ENCODE measurements at places on chromosomes 13 and 19.

DNA sequence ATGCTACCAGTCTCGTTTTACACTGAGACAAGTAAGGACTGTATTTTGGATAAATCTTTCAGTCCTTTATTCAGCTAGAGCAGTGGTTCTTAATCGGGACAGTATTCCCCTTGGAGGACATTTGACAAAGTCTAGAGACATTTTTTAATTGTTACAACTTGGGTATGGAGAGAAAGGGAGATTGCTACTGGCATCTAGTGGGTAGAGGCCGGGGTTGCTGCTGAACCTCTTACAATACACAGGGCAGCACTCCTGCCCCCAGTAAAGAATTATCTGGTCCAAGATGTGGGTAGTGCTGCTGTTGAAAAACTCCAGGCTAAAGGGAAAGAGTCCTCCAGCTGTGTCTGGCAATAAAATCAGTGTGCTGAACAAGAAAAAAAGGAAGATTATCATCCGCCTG is 334.8 kb downstream of the SLC7A1 start:
- H3K36me3 ChIP-seq: no peaks in the 10 kb centered on the region
- no peak for DNase-seq
- H3K4me3 ChIP-seq: no peak overlapping the region
- no peaks in the 10 kb centered on the region for H3K4me1 ChIP-seq
- H3K27me3 ChIP-seq: no peaks in the 10 kb centered on the region
- no peak overlapping the region for H3K27ac ChIP-seq

DNA sequence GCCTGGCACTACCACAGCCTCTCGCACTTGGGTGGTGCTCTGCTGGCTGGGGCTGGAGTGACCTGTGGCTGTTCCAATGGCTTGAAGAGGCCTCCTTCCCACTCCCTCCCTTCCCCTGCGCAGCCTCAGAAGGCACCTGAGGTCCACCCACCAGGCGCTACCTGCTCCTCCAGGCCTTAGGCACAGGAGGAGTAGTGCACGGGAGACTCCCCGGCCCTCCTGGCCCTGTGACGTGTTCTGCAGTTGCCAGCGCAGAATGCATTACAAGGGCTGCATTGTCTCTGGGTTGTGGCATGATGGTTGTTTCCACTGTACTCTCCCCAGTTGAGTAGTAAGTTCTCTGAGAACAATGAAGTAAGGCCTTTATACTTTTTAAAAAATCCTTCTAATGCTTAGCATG is 128.6 kb downstream of the TEX29 start:
- H3K4me1 ChIP-seq: no peaks in the 10 kb centered on the region
- no peak overlapping the region for H3K27ac ChIP-seq
- H3K36me3 ChIP-seq: no peaks in the 10 kb centered on the region
- H3K4me3 ChIP-seq: no peak overlapping the region
- DNase-seq: no peak

GRCh38 chr13:56773148-56773547 is 367.6 kb upstream of the PRR20A start:
- H3K27ac ChIP-seq: no peak overlapping the region
- no peak overlapping the region for H3K4me3 ChIP-seq
- no peaks in the 10 kb centered on the region for H3K27me3 ChIP-seq
- DNase-seq: no peak

DNA sequence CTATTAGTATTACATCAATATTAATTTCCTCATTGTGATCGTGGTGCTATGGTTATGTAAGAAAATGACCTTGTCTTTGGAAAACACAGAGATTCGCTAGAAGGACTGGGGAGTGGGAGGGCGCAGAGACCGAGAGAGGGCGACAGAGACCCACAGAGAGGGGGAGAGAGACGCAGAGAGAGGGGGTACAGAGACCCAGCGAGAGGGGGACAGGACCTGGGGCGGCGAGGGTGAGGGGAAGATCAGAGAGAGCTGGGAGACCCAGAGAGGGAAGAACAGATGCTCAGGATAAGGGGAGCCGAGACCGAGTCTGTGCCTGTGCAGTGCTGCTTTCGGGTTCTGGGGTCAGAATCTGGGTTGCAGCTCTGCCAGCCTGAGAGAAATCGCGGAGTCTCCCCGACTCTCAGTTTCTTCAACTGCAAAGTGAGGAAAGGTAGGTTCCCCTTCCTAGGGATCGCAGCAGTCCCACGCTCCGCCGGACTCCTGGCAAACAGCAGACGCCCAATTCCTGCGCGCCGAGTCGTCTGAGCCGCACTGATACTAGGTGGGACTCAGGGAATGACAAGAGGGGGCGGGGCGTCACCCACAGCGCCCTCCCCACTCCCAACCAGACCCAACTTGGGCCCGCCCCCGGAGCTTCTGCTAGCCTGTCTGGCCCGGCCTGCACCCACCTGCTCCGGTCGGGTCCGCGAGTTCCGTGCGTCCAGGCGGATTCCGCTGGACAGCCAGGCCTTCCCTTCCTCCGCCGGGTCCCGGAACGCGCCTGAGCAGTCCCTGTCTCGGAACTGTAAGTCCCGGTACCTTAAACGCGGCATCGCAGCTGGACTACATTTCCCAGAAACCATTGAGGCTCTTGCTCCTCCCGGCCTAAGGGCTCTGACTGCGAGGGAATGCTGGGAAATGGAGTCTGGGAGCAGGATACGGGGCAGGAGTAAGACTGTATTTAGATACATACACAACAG is 15.3 kb downstream of the IZUMO2 start:
- H3K27me3 ChIP-seq: no peaks in the 10 kb centered on the region
- H3K4me1 ChIP-seq: no peaks in the 10 kb centered on the region
- peak overlapping the region; percentile 71 for H3K4me3 ChIP-seq
- H3K36me3 ChIP-seq: no peaks in the 10 kb centered on the region
- peak; percentile 93 for DNase-seq

- peaks cover 41% of the 10 kb centered on the region for H3K4me1 ChIP-seq
- DNase-seq: no peak
- peak overlapping the region; percentile 63 for H3K4me3 ChIP-seq
- H3K27ac ChIP-seq: no peak overlapping the region
Measured at GRCh38 chr19:1470305-1471009, 8.6 kb downstream of the C19orf25 start.

DNA sequence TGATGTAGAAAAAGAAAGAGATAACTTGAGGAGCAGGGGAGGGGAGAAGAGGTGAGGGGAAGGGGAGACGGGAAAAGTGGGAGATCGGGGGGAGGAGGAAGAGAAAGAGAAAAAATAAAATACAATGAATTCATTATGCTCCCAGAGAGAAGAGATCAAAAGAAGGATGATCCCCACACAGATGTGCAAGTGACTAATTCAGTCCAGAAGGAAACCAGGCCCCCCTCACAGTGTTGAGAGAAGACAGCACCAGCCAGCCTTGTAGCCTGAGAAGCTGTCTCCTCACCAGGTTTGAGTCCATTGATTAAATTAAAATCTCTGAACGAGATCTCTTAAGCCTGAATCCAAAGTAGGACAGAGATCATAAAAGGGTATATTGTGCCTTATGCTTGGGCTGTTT is 333.7 kb upstream of the NBEA start:
- H3K27ac ChIP-seq: no peak overlapping the region
- H3K4me1 ChIP-seq: no peaks in the 10 kb centered on the region
- DNase-seq: no peak
- no peak overlapping the region for H3K4me3 ChIP-seq

DNA sequence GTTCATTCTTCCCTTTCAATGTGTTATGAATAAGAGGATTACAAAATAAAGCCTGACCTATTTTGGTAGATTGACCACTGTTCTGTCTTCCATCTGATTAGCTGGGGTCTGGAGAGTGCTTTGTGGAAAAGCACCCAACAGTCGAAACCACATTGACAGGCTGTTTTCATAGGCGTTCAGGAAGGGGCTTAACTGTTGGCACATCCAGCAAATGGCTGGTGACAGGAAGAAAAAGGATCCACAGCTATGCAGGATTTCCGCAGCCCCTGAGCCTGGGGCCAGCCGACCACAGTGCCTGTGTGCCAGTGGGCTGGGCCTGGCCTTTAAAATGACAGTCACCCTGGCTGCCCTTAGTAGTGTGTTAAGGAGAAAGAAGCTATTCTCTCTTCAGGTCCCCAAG is 113.3 kb downstream of the SIPA1L3 start:
- H3K4me1 ChIP-seq: no peaks in the 10 kb centered on the region
- no peaks in the 10 kb centered on the region for H3K36me3 ChIP-seq
- no peak overlapping the region for H3K27ac ChIP-seq
- H3K4me3 ChIP-seq: no peak overlapping the region
- H3K27me3 ChIP-seq: no peaks in the 10 kb centered on the region
- no peak for DNase-seq

DNA sequence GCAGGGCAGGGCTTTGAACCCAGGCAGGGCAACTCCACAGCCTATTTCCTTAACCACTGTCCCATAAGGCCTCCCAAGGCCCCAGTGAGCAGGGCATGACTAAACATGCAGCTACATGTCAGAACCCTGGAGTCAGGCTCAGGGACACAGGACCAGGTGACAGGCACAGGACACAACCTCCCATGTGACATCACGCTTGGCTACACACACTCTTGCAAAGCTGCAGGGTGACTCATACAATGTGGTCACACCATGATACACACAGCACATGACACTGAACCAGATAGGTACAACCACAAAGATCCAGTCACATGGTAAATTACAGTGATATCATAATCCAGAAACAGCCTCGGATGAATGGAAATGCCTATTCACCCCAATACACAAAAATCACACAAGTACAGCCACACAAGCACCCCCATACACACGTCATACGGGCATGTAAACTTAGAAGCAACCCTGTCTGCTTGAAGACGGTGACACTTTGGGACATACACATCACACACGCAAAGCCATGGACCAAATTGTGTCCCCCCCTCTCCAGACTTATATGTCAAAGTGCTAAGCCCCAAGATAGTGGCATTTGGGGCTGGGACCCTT is 14.5 kb downstream of the KLK4 start:
- no peak overlapping the region for H3K27ac ChIP-seq
- H3K4me1 ChIP-seq: no peaks in the 10 kb centered on the region
- no peak for DNase-seq
- no peak overlapping the region for H3K4me3 ChIP-seq

- no peaks in the 10 kb centered on the region for H3K4me1 ChIP-seq
- no peak overlapping the region for H3K27ac ChIP-seq
- no peaks in the 10 kb centered on the region for H3K36me3 ChIP-seq
- no peak overlapping the region for H3K4me3 ChIP-seq
- no peak for DNase-seq
Measured at GRCh38 chr13:26914624-26915023, 154.0 kb upstream of the GPR12 start.

- no peak overlapping the region for H3K27ac ChIP-seq
- H3K4me1 ChIP-seq: no peaks in the 10 kb centered on the region
- no peak overlapping the region for H3K4me3 ChIP-seq
Measured at GRCh38 chr13:24168979-24169378, 8.5 kb downstream of the SPATA13 start.

DNA sequence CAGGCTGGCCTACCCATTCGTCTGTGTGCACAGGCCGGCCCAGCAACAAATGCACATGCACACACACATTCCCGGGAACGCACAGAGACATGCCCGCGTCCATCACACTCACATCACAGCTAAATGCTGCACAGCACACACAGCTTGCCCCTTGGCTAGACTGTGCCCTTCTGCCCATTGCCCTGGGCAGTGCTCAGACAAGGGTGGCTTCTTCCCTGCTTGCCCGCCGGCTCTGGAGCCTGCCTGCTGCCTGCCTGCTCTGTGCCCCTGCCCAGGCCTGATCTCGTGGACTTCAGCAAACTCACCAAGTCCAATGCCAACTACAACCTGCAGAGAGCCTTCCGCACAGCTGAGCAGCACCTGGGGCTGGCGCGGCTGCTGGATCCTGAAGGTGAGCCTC is 30.4 kb downstream of the SPTBN4 start:
- no peaks in the 10 kb centered on the region for H3K27me3 ChIP-seq
- H3K36me3 ChIP-seq: no peaks in the 10 kb centered on the region
- H3K27ac ChIP-seq: no peak overlapping the region
- DNase-seq: no peak
- no peaks in the 10 kb centered on the region for H3K4me1 ChIP-seq

DNA sequence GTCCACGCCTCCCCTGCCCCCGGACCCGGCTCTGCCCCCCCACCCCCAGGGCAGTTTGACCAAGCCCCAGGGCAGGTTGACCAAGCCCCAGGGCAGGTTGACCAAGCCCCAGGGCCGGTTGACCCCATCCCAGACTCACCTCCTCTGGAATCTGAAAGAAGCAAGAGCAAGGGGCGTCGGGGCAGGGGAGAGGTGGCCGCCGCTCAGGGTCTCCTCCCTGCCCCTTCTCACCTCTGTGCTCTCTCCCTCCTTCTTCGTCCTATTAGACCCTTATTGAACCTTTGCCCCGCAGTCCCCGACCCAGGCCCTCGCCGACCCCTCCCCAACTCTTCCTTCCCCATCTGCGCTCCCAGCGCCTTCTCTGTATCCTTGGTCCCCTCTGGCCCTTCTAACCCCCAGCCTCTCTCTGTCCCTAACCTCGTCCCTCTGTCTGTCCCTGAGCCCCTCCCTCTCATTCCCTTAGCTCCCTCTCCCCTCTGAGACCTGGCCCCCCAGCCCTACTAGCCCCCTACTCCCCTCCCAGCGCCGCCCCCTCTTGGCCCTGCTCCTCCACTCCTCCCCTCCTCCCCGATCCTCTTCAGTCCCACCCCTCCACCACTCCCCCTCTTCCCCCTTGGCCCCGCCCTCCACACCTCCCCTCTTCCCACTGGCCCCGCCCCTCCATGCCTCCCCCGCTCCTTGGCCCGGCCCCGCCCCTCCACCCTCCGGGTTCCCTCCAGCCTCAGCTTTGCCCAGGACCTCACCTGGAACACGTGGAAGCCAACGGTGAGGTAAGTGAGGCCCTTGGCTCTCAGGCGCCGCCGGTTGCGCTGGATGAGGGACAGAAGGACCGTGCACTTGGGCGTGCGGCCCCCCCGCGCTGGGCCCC is 7.6 kb downstream of the CAPN12 start:
- peak overlapping the region; percentile 5 for H3K27ac ChIP-seq
- no peak for DNase-seq
- H3K36me3 ChIP-seq: no peaks in the 10 kb centered on the region
- H3K4me1 ChIP-seq: peaks cover 20% of the 10 kb centered on the region
- H3K4me3 ChIP-seq: peak overlapping the region; percentile 42

GRCh38 chr19:41530184-41530534 is 45.8 kb upstream of the CEACAM21 start:
- no peaks in the 10 kb centered on the region for H3K27me3 ChIP-seq
- no peak overlapping the region for H3K4me3 ChIP-seq
- no peaks in the 10 kb centered on the region for H3K36me3 ChIP-seq
- no peaks in the 10 kb centered on the region for H3K4me1 ChIP-seq
- no peak for DNase-seq
- H3K27ac ChIP-seq: peak overlapping the region; percentile 7

DNA sequence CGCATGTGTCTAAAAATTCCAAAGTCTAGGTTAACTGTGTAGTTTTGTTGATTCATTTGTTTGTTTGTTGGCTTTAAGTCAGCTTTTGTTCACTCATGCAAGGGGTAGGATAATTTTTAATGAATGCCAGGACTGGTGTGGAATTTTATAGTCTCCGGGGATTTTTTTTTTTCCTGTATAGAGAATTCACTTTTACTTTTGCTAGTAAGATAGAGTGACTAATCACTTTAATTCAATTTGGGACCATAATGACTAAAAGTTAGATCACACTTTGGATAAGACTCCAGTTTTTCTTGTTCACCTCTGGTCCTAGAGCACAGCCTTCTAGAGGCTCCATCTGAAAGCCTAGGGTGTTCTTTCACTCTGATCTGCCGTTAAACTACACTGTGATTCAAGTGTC is 1690.0 kb downstream of the PCDH9 start:
- no peak for DNase-seq
- H3K27me3 ChIP-seq: no peaks in the 10 kb centered on the region
- no peaks in the 10 kb centered on the region for H3K36me3 ChIP-seq
- no peaks in the 10 kb centered on the region for H3K4me1 ChIP-seq

Measured in ascending aorta (tissue), 2 donors.